Activated CD4-positive, alpha-beta T cell treated with anti-CD3 and anti-CD28 coated beads, Interleukin-2, amount 50 U/mL, for 24 hours (primary cell): ENCODE measurements at places on chromosomes 1 and 21.
A peak's percentile ranks its signal among the peaks of the same experiment; 100 is the strongest.

GRCh38 chr1:209651138-209651587 lies 1.1 kb downstream of the LAMB3 start:
- peak; percentile 51 for DNase-seq

DNA sequence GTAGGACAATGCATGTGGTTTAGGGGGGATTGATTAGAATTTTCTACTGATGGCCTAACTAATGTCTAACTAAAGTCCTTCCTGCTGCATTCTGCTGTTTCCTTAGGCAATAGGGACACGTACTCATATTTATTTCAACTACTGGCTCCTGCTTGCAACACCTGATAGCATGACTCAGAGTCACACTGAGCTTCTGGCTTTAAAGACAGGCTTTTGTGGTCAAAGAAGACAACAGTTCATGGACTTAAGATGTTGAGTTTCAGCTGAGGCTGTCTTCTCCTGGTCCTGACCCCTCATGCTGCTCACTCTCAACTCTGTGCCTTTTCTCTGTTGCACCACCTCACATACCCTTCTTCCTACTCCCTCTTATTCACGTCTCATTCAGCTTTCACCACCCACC lies 29.1 kb upstream of the TRABD2B start:
- DNase-seq: no peak

- no peak for DNase-seq
Observed at GRCh38 chr1:170790175-170790574, 126.2 kb downstream of the PRRX1 start.

DNA sequence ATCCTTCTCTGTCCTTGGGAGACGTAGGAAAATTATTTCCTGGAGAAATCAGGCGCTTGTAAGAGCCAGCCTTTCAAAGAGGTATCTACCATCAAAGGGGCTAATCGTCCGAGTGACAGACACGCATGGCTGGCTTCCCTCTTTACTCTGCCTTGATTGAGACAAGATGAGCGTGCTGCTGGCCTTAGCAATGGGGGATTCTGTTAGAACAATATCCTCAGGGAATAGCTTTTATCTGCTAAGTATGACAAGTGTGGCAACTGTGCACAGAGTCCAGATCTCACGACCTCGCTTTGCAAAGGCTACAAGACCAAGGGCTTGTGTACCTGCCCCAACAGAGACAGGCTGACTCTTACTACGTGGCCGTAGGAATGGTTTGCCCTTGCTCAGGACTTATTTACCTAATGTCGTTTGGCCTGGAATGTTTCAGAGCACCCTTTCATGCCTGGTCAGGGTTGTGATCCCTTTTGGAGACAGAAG lies 417.1 kb downstream of the KIF26B start:
- DNase-seq: no peak

- no peak for DNase-seq
Observed at GRCh38 chr1:55153031-55153430, 62.1 kb downstream of the USP24 start.

DNA sequence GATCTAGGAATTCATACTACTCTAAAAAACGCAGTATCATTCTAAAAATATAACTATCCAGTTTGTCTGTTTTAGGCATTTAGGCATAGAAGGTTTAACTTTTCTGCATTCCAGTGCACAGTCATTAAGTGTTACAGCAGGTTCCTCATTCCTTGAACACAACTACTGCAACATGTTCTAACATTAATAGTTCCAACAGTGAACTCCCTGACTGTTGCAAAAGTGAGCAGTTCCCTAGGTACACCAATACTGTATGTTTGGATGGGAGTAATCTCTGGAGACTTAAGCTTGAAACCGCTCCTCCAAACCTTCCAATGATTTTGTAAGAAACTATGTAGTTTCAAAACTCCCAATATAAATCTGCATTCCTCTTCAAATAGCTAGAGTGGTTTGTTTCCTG lies 46.2 kb downstream of the UCHL5 start:
- DNase-seq: no peak
